ENCODE measurements at places on chromosomes 6 and 20.

DNA sequence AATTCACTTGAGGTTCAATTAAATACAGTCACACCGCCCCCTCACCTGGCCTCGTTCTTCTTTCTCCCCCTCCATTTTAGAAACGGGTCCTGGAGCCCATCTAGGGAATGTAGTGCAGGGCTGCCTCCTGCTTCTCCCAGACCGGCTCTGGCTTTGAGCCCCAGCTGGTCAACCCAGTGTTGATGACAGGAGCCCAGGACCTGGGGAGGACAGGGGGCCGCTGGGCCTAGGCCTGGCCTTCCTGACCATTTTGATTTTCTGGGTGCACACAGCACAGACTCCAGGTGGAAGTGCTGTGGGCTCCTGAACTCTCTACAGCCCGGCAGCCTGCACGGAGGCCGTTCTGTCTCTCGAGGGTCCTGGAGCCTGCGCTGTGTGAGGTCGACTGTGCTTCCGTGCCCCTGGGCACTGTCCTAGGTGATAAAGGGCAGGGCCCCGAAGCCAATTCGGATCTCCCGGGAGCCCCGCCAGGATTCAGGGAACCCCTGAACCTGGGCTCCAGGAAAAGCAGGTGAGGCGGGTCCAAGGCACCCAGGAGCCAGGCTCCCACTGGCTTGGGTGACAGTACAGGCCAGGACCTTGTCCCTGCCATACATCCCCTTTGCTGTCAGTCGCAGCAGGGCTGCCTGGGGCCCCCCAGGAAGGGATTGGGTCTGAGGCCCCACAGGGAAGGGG is 23.3 kb downstream of the NPEPL1 start:
- no peak for DNase-seq

DNA sequence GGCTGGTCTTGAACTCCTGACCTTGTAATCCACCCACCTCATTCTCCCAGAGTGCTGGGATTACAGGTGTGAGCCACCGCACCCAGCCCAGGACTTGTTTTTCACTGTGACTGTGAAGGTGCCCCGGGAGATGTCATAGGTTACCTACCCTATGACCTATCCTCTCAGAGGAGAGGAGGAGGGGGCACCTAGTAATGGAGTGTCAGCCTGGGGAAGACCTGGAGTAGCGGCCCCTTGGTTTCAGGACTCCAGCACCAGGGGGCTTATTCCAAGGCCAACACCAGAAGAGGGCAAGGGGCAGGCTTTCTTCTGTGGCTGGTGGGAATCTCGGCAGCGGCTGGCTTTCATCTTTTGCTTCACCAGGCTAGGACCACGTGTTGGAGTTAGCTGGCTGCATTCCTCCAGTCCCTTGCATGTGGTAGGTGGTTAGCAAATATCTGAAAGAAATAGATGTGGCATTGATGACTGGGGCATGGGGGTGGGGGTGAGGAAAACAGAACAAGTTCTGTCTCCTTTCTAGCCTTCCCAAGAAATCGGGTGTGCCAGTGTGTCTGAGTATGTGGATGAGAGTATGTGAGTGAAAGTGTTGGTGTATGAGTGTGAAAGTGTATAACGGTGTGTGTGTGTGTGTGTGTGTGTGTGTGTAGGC is 7.9 kb upstream of the ITPR3 start:
- no peak for DNase-seq

DNA sequence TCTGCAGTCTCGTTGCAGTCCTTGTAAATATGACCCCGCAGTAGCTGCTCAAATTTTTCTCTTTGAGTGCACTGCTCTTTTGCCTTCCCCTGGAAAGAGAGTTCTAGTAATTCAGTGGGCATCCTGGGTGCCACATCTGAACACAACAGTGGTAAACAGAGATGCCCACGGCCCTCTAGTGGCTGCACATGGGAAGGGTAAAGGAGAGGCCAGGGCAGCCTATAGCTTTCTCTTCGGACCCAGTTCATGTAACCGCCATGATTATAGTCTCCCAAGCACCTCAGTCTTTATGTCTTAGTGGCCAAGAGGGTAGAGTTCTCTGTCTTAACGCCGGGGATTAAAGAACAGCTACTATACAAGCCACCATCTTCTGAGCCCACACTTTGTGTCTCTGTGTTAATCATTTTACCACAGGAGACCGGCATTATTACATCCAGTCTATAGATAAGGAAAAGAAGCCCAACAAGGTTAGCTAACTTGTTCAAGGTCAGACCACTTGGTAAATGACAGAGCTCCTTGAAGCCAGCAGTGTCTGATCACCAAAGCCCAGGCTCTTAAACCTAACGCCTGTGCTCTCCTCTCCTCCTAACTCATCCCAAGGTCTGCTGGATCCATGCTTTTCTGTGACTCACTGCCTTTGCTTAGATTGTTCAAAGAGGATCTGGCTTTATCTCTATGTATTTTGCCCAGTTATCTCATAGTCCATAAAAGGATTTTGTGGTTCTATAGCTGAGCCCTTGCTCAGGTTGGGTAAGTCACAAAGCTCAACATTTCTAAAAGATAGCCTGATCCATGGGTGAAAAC is 81.8 kb downstream of the ISM1 start:
- DNase-seq, result peak; percentile 50

GRCh38 chr6:137799950-137800568 is 67.0 kb upstream of the TNFAIP3 start:
- peak; percentile 69 for DNase-seq

GRCh38 chr20:41537865-41538264 is 80.3 kb downstream of the CHD6 start:
- DNase-seq, result no peak
